ENCODE measurements at places on chromosomes 7 and 10.

GRCh38 chr7:26490640-26491624 lies 199.3 kb downstream of the SNX10 start:
- H3K4me1 ChIP-seq, result no peaks in the 10 kb centered on the region
- H3K27ac ChIP-seq, result no peak overlapping the region
- H3K27me3 ChIP-seq, result no peaks in the 10 kb centered on the region

DNA sequence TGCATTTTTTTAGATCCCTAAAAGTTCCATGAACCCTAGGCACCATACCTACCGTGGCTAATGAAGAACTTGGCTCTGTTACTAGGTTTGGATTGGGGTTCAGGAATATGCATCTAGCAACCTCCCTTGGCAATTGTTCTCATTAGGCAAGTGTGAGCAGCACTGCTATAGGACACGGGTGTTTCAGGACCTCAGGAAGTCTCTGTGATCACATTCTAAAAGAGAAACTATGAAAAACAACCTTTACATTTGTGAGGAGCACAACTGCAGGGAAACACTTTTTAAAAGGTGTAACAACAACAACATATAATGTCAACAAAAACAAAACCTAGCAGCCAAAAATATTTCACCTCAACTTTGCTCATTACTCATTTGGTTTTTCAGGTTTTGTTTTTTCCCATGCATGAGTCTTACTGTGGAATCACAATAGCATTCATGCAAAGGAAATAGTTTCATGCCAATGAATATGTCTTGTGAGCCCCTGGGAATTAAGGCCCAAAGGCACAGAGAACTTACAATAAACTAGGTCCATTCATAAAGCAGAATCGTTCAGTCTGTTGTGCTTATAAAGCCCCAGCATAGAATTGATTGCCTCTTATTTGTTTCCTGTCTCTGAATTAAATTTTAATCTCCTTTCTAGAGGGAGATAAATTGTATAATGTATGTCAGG lies 255.7 kb upstream of the DGKB start:
- no peaks in the 10 kb centered on the region for H3K27me3 ChIP-seq
- H3K36me3 ChIP-seq, result no peaks in the 10 kb centered on the region
- no peak for DNase-seq
- no peak overlapping the region for H3K27ac ChIP-seq
- H3K4me1 ChIP-seq, result no peaks in the 10 kb centered on the region
- no peak overlapping the region for H3K4me3 ChIP-seq

- H3K36me3 ChIP-seq, result peaks cover 8% of the 10 kb centered on the region
- DNase-seq, result no peak
- no peaks in the 10 kb centered on the region for H3K27me3 ChIP-seq
- no peaks in the 10 kb centered on the region for H3K4me1 ChIP-seq
- H3K4me3 ChIP-seq, result no peak overlapping the region
These were observed 53.2 kb downstream of the FAM53B start for GRCh38 chr10:124691002-124691401.

GRCh38 chr10:58952747-58953466 lies 223.5 kb upstream of the PHYHIPL start:
- peak; percentile 53 for DNase-seq
- H3K36me3 ChIP-seq, result no peaks in the 10 kb centered on the region
- no peak overlapping the region for H3K4me3 ChIP-seq

- H3K27ac ChIP-seq, result no peak overlapping the region
- H3K36me3 ChIP-seq, result no peaks in the 10 kb centered on the region
- DNase-seq, result no peak
- H3K27me3 ChIP-seq, result no peaks in the 10 kb centered on the region
- peaks cover 10% of the 10 kb centered on the region for H3K4me1 ChIP-seq
- no peak overlapping the region for H3K4me3 ChIP-seq
These were observed 305.8 kb upstream of the IGFBP3 start for GRCh38 chr7:46226860-46227259.

DNA sequence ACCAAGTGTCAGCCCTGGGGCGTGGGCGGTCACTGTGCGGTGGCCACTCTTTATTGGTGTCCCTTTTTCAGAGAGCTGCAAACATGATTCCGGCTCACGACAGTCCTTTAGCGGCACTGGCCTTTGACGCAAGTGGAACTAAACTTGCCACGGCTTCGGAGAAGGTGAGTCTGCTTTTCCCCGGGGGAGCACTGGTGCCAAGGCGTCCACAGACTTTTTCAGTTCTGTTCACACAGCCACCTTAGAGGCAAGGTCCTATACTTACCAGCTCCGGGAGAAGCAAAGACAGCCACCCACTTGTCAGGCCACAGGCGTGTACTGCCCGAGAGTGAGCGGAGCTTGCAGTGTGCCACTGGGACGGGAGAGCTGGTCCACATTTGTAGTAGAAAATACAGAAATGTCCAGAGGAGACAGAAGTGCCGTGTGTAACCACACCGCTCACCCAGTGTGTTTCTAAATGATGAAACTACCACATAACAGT lies 27.9 kb downstream of the WIPI2 start:
- H3K27me3 ChIP-seq, result no peaks in the 10 kb centered on the region
- H3K27ac ChIP-seq, result no peak overlapping the region
- H3K4me3 ChIP-seq, result no peak overlapping the region
- no peak for DNase-seq
- H3K4me1 ChIP-seq, result no peaks in the 10 kb centered on the region

DNA sequence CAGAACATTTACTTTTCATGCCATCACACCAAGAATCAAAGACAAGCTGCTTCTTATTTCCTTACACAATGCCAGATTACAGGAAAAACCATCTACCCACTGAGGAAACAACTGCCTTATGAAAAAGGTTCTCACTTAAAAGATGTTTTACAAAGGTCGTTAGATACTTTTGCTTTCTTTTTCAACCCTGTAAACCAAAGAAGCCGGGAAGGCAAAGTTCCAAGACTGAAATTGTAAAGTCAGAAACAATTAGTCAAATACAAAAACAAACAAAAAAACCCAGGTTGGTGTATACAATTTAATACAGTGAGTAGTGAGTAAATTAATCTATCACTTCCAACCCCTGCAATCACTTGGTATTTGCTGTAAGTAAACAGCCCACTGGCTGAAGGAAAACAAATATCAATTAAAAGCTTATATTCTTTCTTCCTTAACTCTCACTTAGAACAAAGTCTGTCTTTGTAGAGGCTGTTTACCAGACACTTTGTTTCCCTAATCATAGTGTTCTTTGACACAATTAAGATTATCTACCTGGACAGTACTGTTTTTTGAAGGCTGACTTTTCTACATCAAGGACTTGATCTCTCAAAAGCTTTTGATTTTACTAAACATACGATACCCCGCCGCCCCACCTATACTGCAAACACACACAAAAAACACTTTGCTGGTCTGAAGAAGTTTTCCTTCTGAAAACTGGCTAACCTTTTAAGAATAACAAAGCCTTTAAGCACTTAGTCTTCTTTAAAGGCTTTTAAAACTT lies 18.1 kb downstream of the ERLIN1 start:
- no peak overlapping the region for H3K4me3 ChIP-seq
- peaks cover 54% of the 10 kb centered on the region for H3K36me3 ChIP-seq
- no peaks in the 10 kb centered on the region for H3K27me3 ChIP-seq
- DNase-seq, result peak; percentile 31
- H3K4me1 ChIP-seq, result peaks cover 9% of the 10 kb centered on the region

GRCh38 chr10:49314806-49315205 lies 15.8 kb downstream of the C10orf71 start:
- no peaks in the 10 kb centered on the region for H3K36me3 ChIP-seq
- H3K4me3 ChIP-seq, result no peak overlapping the region
- no peak overlapping the region for H3K27ac ChIP-seq

- peaks cover 31% of the 10 kb centered on the region for H3K4me1 ChIP-seq
- peaks cover 2% of the 10 kb centered on the region for H3K36me3 ChIP-seq
- H3K4me3 ChIP-seq, result no peak overlapping the region
These were observed 121.6 kb downstream of the LRRC4 start for GRCh38 chr7:127909424-127910152.

DNA sequence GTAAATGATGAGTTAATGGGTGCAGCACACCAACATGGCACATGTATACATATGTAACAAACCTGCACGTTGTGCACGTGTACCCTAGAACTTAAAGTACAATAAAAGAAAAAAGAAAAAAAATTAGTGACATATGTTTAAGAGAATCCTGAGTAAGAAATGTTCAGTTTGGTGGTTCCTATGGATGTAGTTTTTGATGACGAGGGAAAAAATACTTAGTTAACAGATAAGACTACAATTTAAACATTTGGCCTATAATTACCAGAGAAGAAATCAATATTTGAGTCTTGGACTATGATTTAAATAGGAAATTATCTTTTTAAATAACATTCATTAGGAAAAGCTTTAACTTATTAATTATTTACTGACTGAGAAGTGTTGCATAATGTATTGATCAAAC lies 39.2 kb upstream of the SLC26A3 start:
- H3K4me3 ChIP-seq, result no peak overlapping the region
- DNase-seq, result no peak
- no peak overlapping the region for H3K27ac ChIP-seq
- no peaks in the 10 kb centered on the region for H3K27me3 ChIP-seq

GRCh38 chr7:3043544-3044371 lies at the start of gene CARD11:
TSS of gene CARD11 (minus strand) at chr7:3043867. CDS start at chr7:2958506, 85,361 bp downstream.
- H3K36me3 ChIP-seq, result no peaks in the 10 kb centered on the region
- DNase-seq, result no peak
- H3K4me3 ChIP-seq, result peak within 1 kb of the TSS; percentile 33
- no peaks in the 10 kb centered on the region for H3K4me1 ChIP-seq
- no peak within 1 kb of the TSS for H3K27ac ChIP-seq

DNA sequence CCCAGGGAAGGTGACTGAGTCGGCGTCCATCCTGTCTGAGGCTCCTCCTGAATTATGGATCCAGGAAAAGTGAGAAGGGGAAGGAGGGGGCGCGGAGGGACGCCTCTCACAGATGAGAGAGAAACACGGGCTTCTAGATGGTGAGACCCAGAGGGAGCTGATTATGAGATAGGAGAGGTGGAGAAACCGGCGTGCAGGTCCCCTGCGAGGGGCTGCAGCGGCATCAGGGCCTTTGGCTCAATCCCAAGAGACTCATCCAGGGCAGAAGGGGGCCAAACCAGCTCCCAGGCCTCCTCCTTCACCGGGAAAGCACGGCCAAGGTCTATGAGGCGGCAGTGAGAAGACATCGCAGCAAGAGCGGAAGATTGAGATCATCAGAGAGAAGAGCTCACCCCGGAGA lies 70.8 kb downstream of the TCERG1L start:
- H3K4me1 ChIP-seq, result no peaks in the 10 kb centered on the region
- H3K27ac ChIP-seq, result no peak overlapping the region
- DNase-seq, result no peak
- H3K36me3 ChIP-seq, result no peaks in the 10 kb centered on the region
- no peak overlapping the region for H3K4me3 ChIP-seq

- no peaks in the 10 kb centered on the region for H3K4me1 ChIP-seq
- H3K27ac ChIP-seq, result no peak overlapping the region
- no peaks in the 10 kb centered on the region for H3K36me3 ChIP-seq
These were observed 192.1 kb downstream of the DNAJB6 start for GRCh38 chr7:157528785-157529341.

- H3K4me3 ChIP-seq, result no peak overlapping the region
- peaks cover 46% of the 10 kb centered on the region for H3K4me1 ChIP-seq
- H3K36me3 ChIP-seq, result peaks cover 3% of the 10 kb centered on the region
- no peak for DNase-seq
- no peaks in the 10 kb centered on the region for H3K27me3 ChIP-seq
- no peak overlapping the region for H3K27ac ChIP-seq
These were observed 1.7 kb upstream of the LDB1 start for GRCh38 chr10:102121739-102122372.

DNA sequence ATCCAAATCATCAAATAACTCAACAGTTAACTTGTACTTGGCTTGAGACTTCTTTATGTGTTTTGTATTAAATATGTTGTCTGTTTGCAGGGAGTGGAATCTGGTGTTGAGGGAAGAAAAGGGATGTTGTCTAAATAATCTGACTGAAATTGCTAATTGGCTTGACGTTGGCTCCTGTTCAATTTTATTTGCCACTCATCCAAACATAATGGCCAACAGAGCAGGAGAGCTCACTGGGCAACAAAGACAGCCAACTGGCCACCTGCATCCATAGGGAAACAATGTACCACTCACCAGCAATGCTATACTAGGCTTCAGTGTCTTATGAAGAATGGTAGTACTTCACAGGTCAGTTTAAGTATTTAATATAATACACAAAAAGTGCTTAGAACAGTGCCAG lies 80.5 kb downstream of the FAM13C start:
- DNase-seq, result no peak
- H3K27ac ChIP-seq, result no peak overlapping the region
- no peaks in the 10 kb centered on the region for H3K4me1 ChIP-seq
- H3K27me3 ChIP-seq, result no peaks in the 10 kb centered on the region

GRCh38 chr7:106050746-106051117 lies 61.4 kb downstream of the SYPL1 start:
- H3K27me3 ChIP-seq, result peaks cover 9% of the 10 kb centered on the region
- DNase-seq, result no peak
- no peaks in the 10 kb centered on the region for H3K36me3 ChIP-seq
- no peak overlapping the region for H3K27ac ChIP-seq
- no peak overlapping the region for H3K4me3 ChIP-seq

DNA sequence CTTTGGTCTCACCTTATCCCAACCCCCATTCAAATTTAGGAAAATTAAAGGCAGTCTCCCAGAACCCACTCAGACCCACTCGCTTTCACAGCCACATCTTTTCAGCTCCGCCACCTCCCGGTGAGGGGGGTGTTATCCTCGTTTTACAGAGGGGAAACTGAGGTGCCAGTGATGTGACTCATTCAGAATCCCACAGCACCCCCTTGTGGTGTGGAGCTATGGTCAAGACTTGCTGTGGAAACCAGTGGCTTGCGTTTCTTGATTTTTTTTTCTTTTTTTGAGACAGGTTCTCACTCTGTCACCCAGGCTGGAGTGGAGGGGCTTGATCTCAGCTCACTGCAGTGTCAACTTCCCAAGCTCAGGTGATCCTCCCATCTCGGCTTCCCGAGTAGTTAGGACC lies 27.6 kb downstream of the SLC35G1 start:
- peaks cover 11% of the 10 kb centered on the region for H3K36me3 ChIP-seq
- DNase-seq, result peak; percentile 22
- no peak overlapping the region for H3K27ac ChIP-seq
- no peaks in the 10 kb centered on the region for H3K27me3 ChIP-seq
- H3K4me1 ChIP-seq, result no peaks in the 10 kb centered on the region
- no peak overlapping the region for H3K4me3 ChIP-seq

DNA sequence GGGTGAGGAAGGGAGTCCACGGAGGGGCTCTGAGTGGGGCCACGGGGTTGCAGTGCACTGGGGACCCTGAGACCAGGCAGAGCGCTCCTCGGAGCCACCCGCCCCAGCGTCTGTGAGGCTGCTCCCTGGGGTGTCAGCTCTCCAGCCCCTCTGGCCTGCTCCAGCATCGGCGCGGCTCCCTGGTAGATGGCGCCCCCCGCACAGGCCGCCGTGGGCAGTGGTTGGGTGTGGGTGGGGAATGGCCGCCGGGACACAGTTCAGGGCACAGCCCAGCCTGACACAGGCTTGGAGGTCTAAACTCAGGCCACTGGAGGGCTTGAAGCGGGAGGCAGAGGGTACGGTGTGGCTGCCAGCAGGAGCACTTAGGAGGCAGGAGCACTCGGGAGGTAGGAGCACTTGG lies 222.6 kb upstream of the PPP2R2D start:
- H3K4me3 ChIP-seq, result no peak overlapping the region
- no peaks in the 10 kb centered on the region for H3K4me1 ChIP-seq
- H3K36me3 ChIP-seq, result no peaks in the 10 kb centered on the region
- no peaks in the 10 kb centered on the region for H3K27me3 ChIP-seq
- H3K27ac ChIP-seq, result no peak overlapping the region
